ENCODE measurements at places on chromosomes 11 and 22. TPM values are rescaled to one million over a fixed set of nuclear protein-coding genes. Genes with fewer than 3 reads are reported as not detected.

The FOLR2 gene
- 16.1 TPM for total RNA-seq

DNA sequence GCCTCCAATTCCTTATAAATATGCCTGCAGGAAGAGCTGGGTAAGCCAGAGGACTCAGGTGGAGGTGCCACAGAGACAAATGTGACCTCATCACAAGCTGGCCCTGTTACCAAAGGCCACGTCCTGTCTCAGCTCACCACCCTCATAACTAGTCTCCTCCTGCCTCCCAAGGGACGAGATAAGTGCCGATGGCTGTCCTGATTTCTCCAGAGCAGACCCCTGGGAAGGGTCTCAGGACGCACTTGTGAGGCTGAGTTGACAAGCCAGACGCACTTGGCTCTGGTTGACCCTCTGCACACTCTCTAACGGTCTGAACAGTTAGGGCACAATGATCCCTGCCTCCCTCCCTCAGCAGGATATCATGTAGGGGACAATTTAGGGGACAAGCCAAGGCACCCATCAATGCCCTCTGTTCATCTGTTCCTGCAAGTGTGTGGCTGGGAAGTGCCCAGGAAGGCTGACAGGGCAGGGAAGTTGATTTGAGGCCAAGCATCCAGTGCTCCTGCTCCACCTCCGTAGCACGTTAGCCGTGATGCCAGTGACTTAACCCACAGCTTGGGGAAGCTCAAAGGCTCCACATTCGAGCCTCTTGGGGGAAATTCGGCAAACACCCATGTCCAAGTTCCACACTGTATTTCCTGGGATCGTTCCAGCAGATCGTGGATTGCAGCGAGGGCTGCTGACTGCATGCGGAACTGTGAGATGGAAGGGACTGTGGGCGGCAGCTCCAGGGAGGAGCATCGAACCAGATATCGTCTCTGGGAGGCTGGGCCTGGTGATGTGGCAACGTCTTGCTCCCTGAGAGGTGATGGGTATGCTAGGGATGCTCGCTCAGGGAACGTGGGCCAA is 2.8 kb downstream of the SMIM38 start:
- no peak for DNase-seq

The VWCE gene
- 0.16 TPM for total RNA-seq

GRCh38 chr11:65305501-65306268 is 9.0 kb upstream of the CDC42EP2 start:
- peak; percentile 53 for DNase-seq

DNA sequence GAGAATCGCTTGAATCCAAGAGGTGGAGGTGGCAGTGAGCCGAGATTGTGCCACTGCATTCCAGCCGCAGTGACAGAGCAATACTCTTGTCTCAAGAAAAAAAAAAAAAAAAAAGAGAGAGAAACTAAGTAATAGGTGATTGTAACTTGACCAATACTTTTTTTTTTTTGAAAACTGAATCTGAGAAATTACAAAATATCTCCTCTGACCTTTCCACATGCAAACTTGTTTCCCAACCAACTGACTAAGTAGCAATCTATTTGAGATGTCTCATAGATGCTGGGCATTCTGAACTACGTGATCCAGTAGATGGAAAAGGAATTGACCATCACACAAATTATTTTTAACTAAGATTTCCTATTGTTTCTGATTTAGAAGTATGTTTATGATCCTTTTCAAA is 407.3 kb upstream of the CHORDC1 start:
- no peak for DNase-seq

- DNase-seq = no peak
These were observed 15.9 kb upstream of the NFRKB start for GRCh38 chr11:129911298-129911697.

The ABCG4 gene
- not detected for total RNA-seq

DNA sequence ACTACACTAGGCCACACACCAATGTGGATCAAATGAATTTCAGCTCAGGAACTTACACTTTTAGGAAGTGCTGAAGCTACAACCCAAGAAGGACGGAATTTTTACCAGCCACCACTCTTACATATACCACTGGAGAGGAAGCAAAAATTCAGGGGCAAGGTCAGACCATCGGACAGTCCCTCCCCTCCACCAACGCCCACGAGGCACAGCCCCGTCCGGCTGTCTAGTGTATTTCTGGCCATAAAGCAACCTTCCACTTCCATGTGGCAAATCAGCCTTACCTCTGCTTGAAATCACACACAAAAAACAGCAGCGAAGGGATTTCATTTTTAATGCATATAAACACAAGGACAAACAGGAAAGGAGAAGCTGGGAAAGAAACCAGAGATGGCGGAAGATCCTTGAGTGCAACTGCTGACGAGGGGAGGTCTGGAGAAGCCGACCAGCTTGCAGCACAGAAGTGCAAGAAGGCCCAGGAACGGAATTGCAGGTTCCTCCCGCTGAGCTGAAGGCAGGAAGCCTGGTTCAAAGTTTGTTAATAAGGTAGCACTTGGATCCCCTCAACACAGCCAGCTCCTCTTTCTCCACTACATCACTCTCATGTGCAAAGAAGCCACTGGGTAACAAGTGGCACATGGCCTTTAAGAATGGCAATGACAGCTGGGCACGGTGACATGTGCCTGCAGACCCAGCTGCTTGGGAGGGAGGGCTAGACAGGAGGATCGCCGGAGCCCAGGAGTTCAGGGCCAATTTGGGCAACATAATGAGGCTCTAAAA is 71.5 kb downstream of the SHANK2 start:
- no peak for DNase-seq

Measured in transverse colon (tissue), 4 donors.